ENCODE measurements at places on chromosomes 2 and 18. TPM values are rescaled to one million over a fixed set of nuclear protein-coding genes. Genes with fewer than 3 reads are reported as not detected.

DNA sequence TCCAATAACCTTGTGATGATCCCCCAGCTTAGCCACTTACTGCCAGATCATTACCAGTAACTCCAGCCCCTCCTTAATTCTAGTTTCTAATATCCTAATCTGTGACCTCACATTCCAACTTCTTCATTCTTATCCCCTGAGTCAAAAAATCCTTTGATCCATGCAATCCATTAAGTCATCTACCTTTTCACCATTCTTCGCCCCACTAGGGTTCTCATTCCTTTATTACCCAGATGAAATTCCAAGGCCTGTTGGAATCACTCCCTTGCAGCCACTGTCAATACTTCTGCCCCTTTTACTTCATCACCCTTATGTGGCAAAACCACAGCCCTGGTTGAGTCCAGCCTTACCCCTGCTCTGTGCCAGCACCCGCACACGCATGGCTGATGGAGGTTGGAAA is 20.3 kb upstream of the IL36G start:
- peak; percentile 38 for DNase-seq
- H3K36me3 ChIP-seq, result no peaks in the 10 kb centered on the region
- no peak overlapping the region for H3K4me3 ChIP-seq
- no peak overlapping the region for H3K27ac ChIP-seq
- H3K27me3 ChIP-seq, result peaks cover 26% of the 10 kb centered on the region
- H3K4me1 ChIP-seq, result no peaks in the 10 kb centered on the region

Gene SATB2
- total RNA-seq, result 11.6 TPM

DNA sequence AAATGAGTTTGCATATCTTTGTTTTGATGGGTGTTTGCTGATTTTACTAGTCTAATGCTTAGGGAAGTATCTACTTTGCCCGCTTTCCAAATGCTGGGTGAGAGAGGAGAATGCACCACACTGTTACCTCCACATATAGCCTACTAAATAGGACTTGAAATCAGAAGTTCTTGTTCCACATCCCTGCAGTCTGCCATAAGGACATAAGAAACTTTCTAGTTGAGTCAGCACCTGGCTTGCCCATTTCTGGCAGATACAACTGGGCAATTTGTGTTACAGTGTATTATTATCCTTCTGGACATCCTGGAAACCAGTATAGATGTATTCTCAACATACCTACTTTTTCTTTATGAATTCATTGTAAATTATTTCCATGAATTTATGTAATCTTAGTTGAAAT is 29.5 kb downstream of the ANXA4 start:
- H3K4me1 ChIP-seq, result peaks cover 59% of the 10 kb centered on the region
- peak overlapping the region; percentile 35 for H3K27ac ChIP-seq
- no peak for DNase-seq

Gene ABCG5
- not detected for total RNA-seq

Gene WDR43
- total RNA-seq, result 39.8 TPM

- no peaks in the 10 kb centered on the region for H3K36me3 ChIP-seq
- no peak overlapping the region for H3K27ac ChIP-seq
- peaks cover 3% of the 10 kb centered on the region for H3K27me3 ChIP-seq
- H3K4me1 ChIP-seq, result peaks cover 9% of the 10 kb centered on the region
These were observed 18.0 kb upstream of the SERPINB11 start for GRCh38 chr18:63684718-63685117.

Gene LOXL3
- 58.1 TPM for total RNA-seq

DNA sequence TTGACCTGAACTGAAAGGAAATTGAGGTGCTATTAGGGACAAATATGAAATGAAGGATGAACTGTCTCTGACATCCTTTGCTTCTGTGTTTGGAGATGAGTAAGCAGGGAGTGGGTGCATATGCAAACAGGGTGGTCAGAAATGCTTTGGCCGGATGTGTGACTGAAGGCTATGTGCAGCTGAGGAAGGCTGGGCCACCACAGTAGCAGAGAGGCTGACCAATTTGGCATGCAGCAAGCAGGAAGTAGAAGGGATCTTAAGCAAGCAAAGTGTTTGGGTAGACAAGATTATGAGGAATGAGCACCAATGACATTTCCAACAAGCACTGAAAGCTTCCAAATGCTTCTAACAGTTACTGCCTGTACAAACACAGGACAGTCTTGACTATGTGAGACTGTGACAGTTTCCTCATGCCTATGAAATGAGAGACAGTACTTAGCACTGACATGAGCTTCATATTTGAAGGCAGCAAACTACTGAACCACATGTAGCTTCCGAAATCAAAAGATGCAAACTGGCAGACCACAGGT is 3.3 kb upstream of the ACTR3 start:
- peak overlapping the region; percentile 19 for H3K4me3 ChIP-seq
- DNase-seq, result no peak
- peaks cover 31% of the 10 kb centered on the region for H3K4me1 ChIP-seq
- peaks cover 3% of the 10 kb centered on the region for H3K36me3 ChIP-seq
- peak overlapping the region; percentile 80 for H3K27ac ChIP-seq

- no peaks in the 10 kb centered on the region for H3K27me3 ChIP-seq
- H3K27ac ChIP-seq, result no peak overlapping the region
- peaks cover 46% of the 10 kb centered on the region for H3K36me3 ChIP-seq
- DNase-seq, result no peak
- H3K4me1 ChIP-seq, result peaks cover 1% of the 10 kb centered on the region
These were observed 65.0 kb downstream of the UGGT1 start for GRCh38 chr2:128155970-128156369.

DNA sequence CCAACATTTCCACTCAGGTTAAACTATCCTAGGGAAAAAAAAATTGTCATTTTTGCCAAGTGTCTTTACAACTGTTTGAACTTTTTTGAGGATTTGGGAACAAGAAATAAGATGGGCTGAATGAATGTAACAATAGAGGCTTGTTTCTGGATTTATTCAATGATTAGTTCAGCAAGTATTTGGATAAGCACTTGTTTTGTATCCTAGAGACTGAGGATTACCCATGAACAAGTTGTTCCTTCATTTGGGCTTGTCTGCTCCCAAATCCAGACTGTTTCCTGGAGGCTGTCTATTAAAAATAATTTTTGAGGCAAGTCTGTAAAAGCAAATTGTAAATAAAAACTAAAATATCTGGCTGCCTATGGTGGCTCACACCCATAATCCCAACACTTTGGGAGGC is 62.0 kb upstream of the CSRNP3 start:
- H3K4me3 ChIP-seq, result no peak overlapping the region
- H3K4me1 ChIP-seq, result peaks cover 13% of the 10 kb centered on the region
- no peak overlapping the region for H3K27ac ChIP-seq
- peaks cover 12% of the 10 kb centered on the region for H3K27me3 ChIP-seq

GRCh38 chr2:63679252-63679855 is 90.6 kb downstream of the MDH1 start:
- no peaks in the 10 kb centered on the region for H3K27me3 ChIP-seq
- DNase-seq, result no peak
- H3K36me3 ChIP-seq, result no peaks in the 10 kb centered on the region
- no peak overlapping the region for H3K4me3 ChIP-seq

Gene ASPRV1
- total RNA-seq, result 0.75 TPM

Gene TUBA4B
- total RNA-seq, result not detected

DNA sequence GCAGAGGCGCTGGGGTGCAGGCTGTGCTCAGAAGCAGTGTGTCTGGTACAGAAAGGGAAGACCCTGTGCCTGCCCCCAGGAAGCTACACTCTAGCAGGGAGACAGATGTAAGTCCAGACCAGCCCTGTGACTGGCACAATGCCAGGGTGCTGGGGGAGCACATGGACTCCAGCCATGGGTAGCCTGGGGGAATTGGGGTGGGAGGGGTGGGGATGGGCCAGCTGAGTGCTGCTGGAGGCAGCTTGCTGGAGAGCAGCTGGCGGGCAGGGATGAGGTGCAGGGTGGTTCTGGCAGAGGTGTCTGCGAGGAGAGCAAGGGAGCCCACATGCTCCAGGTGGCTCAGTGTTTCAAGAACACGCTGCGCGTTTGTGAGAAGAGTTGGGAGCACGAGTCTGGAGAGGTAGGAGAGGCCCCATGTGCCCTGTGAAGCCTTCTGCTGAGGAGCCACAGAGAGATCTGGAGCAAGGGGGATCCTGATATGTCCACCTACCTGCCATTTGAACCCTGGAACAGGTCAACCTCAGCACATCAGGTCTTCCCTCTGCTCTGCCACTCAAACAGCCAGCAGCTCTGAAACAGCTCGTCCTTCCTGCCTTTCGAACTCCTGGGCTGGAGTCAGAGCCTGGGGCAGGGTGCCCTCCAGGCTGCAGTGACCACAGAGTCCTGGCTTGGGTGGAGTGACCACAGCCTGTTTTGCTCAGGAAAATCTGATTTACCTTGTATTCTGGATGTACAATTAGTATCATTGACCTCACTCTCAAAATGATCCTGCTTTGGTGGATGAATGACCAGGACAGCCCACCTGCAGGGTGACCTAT is 15.1 kb downstream of the ALLC start:
- no peaks in the 10 kb centered on the region for H3K36me3 ChIP-seq
- peak; percentile 81 for DNase-seq
- H3K27ac ChIP-seq, result no peak overlapping the region
- no peak overlapping the region for H3K4me3 ChIP-seq
- H3K27me3 ChIP-seq, result no peaks in the 10 kb centered on the region
- no peaks in the 10 kb centered on the region for H3K4me1 ChIP-seq

Gene SP9
- total RNA-seq, result not detected

Gene NT5C1B
- total RNA-seq, result not detected

Gene ZNF514
- total RNA-seq, result 19.0 TPM

GRCh38 chr2:231318436-231318835 is 77.1 kb upstream of the B3GNT7 start:
- peak; percentile 63 for DNase-seq
- no peak overlapping the region for H3K27ac ChIP-seq
- no peaks in the 10 kb centered on the region for H3K27me3 ChIP-seq
- H3K4me1 ChIP-seq, result no peaks in the 10 kb centered on the region

DNA sequence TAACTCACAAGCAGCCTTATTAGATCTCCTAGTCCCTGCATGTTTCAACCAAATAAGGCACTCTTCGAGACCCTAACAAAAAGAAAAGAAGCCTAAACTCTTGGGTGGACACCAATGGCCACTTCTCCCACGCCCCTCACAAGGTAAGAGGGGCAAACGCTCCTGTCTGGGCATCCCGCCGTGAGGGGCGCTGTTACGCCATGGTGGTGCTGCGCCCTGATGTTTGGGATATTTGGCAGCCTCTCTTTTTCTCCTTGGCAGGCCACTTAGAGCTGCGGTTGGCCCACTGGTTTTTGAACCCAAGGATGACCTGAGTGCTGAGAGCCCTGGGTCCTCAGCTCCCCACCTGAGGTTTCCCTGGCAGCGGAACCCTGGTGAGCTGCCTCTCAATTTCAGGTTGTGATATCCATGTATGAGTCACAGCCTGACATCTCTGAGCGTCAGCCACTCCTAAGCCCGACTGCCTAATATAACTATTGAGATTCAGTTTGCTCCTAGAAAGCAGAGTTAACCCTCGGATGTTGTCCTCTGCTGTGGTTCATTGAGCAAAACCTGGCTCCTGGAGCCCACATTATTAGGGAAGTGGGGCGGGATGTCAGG is 103.3 kb downstream of the COL6A3 start:
- peaks cover 3% of the 10 kb centered on the region for H3K36me3 ChIP-seq
- DNase-seq, result no peak
- H3K4me1 ChIP-seq, result peaks cover 66% of the 10 kb centered on the region
- H3K27me3 ChIP-seq, result no peaks in the 10 kb centered on the region
- H3K4me3 ChIP-seq, result no peak overlapping the region

- H3K4me3 ChIP-seq, result peak overlapping the region; percentile 6
- no peaks in the 10 kb centered on the region for H3K27me3 ChIP-seq
- peak overlapping the region; percentile 81 for H3K27ac ChIP-seq
- H3K4me1 ChIP-seq, result peaks cover 29% of the 10 kb centered on the region
- DNase-seq, result no peak
These were observed 278.2 kb upstream of the COL3A1 start for GRCh38 chr2:188695953-188696352.

Gene HADHB
- total RNA-seq, result 98.5 TPM

DNA sequence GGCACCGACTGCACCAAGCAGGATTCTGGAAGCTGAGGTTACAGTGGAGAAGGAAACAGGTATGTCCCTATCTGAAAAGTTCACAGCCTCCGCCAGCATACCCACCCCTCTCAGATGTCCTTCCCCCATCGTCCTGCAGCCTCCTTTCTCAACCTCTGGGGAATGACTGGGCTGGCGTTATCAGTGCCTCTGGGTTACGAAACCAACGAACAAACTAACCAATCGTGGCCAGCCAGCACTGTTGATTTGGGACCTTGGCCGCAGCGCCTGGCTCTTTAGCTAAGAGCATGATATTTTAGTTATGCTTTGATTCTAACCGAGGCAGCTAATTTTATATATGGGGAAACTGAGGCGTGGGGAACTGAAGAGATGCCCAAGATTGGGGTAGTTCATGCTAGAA is 233.0 kb downstream of the TFCP2L1 start:
- DNase-seq, result no peak
- H3K36me3 ChIP-seq, result no peaks in the 10 kb centered on the region
- H3K27ac ChIP-seq, result no peak overlapping the region
- H3K4me3 ChIP-seq, result no peak overlapping the region
- peaks cover 20% of the 10 kb centered on the region for H3K27me3 ChIP-seq

- no peak overlapping the region for H3K4me3 ChIP-seq
- no peak overlapping the region for H3K27ac ChIP-seq
- no peak for DNase-seq
- H3K36me3 ChIP-seq, result peaks cover 3% of the 10 kb centered on the region
These were observed 64.6 kb upstream of the SH3BP4 start for GRCh38 chr2:234887195-234887594.

Gene TP53I3
- total RNA-seq, result 44.4 TPM

Gene CFAP53
- 0.78 TPM for total RNA-seq

Gene RGPD3
- total RNA-seq, result not detected

Gene DSG1
- total RNA-seq, result not detected

- H3K4me1 ChIP-seq, result no peaks in the 10 kb centered on the region
- peaks cover 10% of the 10 kb centered on the region for H3K36me3 ChIP-seq
- no peak overlapping the region for H3K27ac ChIP-seq
- H3K27me3 ChIP-seq, result no peaks in the 10 kb centered on the region
- H3K4me3 ChIP-seq, result no peak overlapping the region
- DNase-seq, result no peak
These were observed 29.0 kb downstream of the ZAP70 start for GRCh38 chr2:97742381-97742847.

Gene NR4A2
- 1.8 TPM for total RNA-seq

- no peaks in the 10 kb centered on the region for H3K27me3 ChIP-seq
- H3K4me1 ChIP-seq, result peaks cover 22% of the 10 kb centered on the region
- H3K4me3 ChIP-seq, result no peak overlapping the region
- H3K36me3 ChIP-seq, result no peaks in the 10 kb centered on the region
These were observed 6.1 kb downstream of the INO80D start for GRCh38 chr2:206079699-206080465.

Gene MXD1
- total RNA-seq, result 8.2 TPM

Gene MYO3B
- total RNA-seq, result not detected

Gene D2HGDH
- total RNA-seq, result 32.5 TPM

Gene MC5R
- total RNA-seq, result not detected

Gene UBE2E3
- total RNA-seq, result 103 TPM

Gene CIDEA
- not detected for total RNA-seq

- no peak overlapping the region for H3K4me3 ChIP-seq
- no peak for DNase-seq
- no peak overlapping the region for H3K27ac ChIP-seq
- H3K4me1 ChIP-seq, result no peaks in the 10 kb centered on the region
These were observed 60.5 kb upstream of the TMEM200C start for GRCh38 chr18:5955861-5956260.

Gene FRZB
- total RNA-seq, result 47.3 TPM

- no peaks in the 10 kb centered on the region for H3K4me1 ChIP-seq
- no peak for DNase-seq
- H3K36me3 ChIP-seq, result no peaks in the 10 kb centered on the region
These were observed 763.3 kb downstream of the TRIB2 start for GRCh38 chr2:13480057-13480456.
